DMS79 treated with DMSO at 0.1 percent for 48 hours (cell line): ENCODE measurements at places on chromosomes 13 and 19.
A peak's percentile ranks its signal among the peaks of the same experiment; 100 is the strongest.

- DNase-seq, result peak; percentile 53
Observed at GRCh38 chr19:45076029-45076850, at the start of gene ZNF296. ZNF296 (minus strand) TSS chr19:45076478; CDS start chr19:45076373, 105 bp downstream.

DNA sequence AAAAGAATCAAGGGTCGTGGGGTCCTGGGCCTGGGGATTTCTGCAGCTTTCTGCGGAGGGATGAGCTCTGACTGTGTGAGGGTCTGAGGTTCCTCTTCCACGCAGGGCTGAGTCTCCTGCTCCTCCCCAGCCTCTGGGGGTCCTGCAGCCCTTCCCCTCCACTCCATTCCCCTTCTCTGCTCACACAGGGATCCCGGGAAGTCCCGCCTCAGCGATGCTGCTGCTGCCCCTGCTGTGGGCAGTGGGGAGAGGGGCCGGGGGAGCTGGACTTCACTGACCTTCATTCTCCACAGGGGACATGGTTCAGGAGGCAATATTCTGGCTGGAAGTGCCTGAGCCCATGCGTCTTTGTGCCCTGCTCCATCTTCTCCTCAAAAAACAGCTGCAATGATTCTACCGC is 26.2 kb upstream of the CD33 start:
- DNase-seq, result no peak

DNA sequence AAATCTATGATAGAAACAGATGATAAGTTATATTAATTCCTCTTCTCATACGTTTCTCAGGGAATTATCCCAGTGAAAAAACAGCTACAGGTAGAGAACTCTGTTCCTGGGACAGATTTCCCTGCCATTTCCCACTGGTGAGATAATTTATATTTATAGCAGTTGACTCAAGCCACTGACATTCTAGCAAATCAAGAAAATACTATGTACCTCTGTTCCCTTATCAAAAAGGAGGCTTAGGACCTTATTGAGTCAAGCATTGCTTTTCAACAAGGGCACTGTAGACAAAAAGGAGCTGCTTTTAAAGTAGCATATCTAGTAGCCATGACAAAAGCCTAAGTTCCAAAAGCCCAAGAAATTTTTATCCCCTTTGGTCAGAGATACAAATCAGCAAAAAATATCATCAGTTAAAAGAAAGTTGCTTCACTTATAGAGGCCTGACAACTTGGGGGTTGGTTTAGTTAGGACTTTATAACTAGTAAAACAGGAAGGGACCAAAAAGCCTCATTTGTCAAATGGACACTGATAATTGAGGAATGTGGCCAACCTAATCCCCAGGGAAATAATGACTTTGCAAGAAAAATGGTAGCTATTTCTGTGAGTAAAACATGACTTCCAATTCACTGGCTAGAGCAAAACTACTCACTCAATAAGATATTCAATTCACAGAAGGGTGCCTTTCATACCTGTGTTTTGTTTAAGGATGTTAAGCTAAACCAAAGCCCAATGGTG is 652.5 kb downstream of the SLITRK1 start:
- no peak for DNase-seq

DNA sequence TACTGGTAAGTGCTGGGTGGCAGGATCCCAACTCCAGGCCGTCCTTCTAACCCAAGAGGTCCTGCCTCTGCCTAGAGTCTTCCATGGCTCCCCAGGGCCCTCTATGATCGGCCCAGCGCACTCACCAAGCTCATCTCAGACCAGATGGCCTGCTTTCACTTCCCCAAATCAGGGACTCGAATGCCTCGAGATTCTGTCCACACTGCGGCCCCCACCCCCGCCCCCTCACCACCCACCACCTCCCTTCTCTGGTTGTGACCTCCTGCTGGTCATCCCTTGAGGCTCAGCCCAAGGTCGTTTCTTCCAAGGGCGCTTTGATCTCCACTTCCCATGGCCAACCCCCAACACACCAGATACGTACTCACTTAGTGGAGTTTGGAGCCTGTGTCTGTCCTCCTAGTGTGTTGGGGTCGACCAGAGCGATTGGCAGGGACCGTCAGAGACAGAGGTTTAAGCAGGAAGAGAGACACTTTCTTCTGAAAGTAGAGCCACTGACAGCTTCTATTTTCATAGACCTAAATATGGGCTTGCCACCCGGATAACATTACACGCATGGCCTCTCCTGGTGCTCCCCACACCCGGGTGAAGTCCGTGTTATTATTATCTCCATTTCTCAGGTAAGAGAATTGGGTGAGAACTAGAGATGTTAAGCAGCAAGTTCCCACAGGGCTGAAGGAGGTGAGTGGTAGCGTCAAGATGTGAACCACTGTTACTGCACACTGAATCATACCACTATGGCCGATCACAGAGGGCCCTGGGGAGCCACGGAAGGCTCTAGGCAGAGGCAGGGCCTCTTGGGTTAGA is at the start of gene FCER2:
FCER2 (minus strand) TSS at position 478 of the 804 bp plus-strand sequence. CDS start 2,371 bp downstream, outside the sequence.
- no peak for DNase-seq
